ENCODE measurements at places on chromosomes 1 and 21.

- peak; percentile 18 for DNase-seq
Measured at GRCh38 chr1:31155216-31155806, 84.4 kb downstream of the NKAIN1 start.

- no peak for DNase-seq
Measured at GRCh38 chr1:246765521-246765920, 41.3 kb downstream of the SCCPDH start.

- DNase-seq: no peak
Measured at GRCh38 chr1:113542221-113542701, 151.9 kb downstream of the MAGI3 start.

DNA sequence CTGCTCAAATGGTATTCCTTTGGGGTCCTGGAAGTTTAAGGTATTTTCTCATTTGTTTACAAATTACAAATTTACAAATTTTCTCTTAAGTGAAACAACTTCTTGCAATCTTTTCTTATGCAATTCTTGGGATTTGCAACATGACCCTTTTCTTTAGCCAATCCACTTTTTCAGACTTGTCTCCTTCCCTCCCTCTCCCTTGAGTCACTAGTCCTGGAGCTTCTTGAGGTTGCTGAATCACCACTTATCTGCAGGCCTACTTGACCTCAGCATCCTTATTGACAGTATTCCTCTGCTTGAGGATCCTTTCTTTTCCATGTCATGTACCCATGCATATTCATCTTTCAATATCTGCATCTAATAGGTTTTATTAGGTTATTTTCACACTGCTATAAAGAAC, 302.8 kb upstream of the ADAMTS5 start:
- DNase-seq: no peak

DNA sequence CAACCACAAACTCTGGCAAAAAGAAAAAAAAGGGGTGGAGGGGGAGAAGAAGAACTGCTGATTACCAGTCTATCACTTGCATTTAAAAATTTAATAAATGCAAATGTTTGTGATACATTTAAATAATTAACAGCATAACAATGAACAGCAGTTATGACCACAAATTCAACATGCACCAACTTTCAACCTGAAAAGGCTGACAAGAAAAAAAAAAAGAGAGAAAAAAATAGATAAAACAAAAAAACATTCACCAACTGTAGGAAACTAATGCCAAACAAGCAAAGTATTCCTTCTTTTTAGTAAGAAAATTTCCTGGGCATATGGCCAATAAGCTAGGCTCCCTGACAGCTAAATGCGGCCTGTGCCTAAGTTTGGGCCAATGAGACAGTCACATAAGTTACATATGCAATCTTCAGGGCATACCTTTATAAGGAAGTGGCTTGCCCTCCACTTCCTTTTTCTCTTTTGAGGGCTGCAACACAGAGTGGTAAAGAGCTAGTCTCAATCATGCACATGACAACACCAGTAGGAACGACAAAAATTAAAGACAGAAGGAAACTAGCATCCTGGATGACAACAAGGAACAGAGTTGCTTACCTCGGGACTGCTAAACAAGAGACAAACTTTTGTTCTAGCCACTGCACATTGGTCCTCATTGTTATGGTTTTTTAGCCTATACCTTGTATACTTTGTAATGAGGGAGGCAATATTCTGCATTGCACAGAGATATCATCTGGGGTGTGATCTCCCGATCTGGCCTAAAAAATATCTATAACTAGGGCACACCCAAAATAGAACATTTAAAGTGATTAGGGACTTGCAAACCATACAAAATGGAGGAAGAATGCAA, 24.2 kb upstream of the PHTF1 start:
- DNase-seq: peak; percentile 94

GRCh38 chr1:206864939-206865671, at the start of gene IL20:
TSS of gene IL20 (plus strand) at chr1:206865623. CDS start at chr1:206865853, 230 bp downstream.
- DNase-seq: no peak

DNA sequence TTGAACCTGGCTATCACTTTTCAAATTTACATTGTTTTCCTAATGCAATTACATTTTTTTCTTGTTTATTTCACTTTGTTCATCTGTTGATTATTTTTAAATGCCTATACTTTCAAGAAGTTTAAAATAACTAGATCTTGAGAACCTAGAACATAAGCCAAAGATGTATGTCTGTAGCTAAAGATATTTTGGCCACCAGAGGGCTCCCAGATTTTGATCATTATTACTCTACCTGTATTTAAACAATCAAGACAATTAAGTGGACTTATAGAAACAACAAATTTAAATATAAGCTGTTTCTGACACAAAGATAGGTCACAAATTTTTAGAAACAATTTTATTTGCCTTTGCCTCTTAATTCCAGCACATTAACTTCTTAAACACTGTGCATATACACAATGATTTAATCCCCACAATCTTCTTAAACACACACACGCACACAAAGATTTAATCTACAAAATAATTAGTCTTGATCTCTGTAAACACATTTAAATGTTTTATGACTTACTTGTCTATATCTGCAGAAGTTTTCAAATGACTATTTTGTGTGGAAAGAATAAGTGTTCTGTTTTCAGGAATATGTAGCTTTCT, 380.0 kb downstream of the DSCAM start:
- DNase-seq: no peak

DNA sequence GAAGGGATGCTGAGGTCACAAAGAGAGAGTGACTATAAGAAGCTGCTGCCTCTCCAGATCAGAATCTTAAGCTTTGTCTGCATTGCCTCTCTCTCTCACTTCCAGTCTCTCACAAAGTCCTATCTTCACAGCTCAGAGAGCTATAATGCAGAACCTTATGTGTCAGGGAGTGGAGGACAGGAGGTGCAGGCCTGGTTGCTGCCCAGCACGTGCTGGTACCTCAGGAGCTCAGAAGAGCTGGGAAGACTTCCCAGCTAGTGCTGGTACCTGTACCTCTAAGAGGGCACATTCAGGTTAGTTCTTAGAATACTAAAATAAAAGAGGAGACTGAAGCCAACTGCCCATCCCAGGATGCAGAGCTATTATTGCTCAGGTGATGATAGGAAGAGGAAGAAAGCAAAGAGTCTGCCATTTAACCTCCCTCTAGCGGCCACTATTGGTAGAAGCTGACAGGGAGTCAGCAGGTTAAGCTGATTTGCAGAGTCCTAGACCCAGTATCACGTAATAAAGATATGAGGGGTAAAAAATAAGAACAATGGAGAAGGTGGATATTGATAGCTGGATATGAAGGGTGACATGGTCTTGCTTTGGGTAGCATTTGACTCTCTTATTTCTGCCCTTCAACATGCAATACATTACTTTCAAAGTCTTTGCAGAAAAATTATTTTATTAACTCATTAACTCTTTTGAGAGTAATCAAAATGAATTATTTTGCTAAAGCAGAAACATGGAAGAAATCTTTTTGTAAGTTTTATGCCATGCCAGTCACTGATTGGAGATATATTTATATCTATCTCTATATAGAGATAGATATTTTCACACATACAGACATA, 138.1 kb upstream of the HMCN1 start:
- DNase-seq: no peak

DNA sequence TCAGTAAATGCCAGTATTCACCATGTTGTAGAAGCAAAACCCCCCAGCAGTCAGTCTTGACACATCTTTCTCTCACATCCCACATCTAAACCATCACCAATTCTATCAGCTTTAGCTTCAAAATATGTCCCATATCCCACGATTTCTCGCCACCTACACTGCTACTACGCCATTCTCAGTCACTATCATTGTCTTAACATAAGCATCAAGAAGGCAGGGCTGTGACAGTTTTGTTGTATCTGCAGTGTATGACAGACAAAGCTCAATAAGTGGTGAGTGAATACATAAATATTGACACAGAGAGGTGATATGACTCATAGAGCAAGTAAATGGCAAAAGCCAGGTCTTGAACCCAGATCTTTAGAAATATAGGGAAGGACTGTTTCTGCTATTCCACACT, 59.9 kb downstream of the JAK1 start:
- DNase-seq: no peak

DNA sequence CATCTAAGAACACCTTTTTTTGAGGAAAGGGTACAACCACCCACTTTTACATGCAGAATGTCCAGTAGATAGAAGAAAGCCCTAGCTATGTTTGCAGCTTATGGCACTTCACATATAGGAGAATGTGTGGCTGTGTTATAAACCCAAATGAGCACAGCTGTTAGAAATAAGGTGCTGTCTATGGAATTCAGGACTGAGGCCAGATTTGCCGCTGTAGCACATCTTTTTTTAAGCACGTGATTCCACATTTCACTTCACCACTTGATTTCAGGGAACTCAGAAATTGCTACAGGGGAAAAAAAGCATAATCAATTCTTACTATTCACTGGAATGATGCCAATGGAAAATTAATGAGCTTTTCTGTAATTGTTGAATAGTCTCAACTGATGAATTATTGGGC, 147.2 kb upstream of the ADAMTS5 start:
- no peak for DNase-seq

Measured in GF-D8 (cell line).